ENCODE measurements at places on chromosomes 4 and X. TPM values are rescaled to one million over a fixed set of nuclear protein-coding genes. Genes with fewer than 3 reads are reported as not detected.

HTN1 gene
- not detected for total RNA-seq

TRIML1 gene
- not detected for total RNA-seq

GRCh38 chr4:181698221-181698620 is 545.0 kb upstream of the TENM3 start:
- no peak for DNase-seq

DRD5 gene
- not detected for total RNA-seq

- no peak for DNase-seq
Observed at GRCh38 chr4:36010397-36010929, 233.9 kb downstream of the ARAP2 start.

DNA sequence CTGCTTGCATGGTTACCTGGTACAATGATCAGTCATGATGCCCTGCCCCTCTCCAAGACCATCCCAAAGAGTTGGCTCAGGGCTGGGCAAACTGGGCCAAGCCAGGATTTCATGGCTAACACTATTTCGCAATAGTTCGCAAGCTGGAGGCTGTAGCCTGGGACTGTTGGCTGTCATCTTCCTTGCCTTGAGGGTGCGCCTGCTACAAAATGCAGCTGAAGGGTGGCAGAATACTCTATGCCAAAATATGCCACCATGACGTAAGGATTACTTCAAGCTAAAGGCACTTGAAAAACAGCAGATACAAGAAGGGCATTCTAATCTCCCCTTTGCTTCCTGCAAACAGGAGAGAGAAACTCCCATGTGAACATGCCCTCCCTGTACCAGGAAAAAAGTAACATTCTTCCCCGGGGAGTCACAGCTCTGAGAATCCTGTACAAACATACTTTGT is 21.0 kb downstream of the SAT1 start:
- peak; percentile 53 for DNase-seq

Data from Right ventricle myocardium superior (tissue), 1 donor.